AML-193 (cell line): ENCODE measurements at places on chromosomes 6 and 20.

DNA sequence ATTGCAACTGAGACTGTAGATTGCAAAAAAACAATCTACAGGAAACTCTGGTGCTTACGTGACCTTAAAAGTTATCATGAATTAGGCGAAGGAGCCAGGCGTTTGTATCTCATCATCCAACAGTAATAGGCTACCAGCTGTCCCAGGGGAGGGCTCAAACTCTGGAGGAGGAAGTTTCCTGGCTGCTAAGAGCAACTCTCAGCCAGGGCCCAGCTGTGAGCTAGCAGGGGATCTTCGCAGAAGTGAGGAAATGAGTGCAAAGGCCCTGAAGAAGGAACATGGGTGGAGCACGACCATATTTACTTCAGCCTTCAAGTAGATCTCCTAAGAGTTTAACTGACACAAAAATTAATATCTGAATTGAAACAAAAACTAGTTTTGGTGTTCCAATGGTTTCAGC lies 686.9 kb upstream of the MAP3K7 start:
- no peak for DNase-seq

- DNase-seq, result no peak
Measured at GRCh38 chr20:40738976-40739375, 49.9 kb upstream of the MAFB start.

GRCh38 chr20:38143646-38144554 lies 21.2 kb downstream of the TGM2 start:
- no peak for DNase-seq

DNA sequence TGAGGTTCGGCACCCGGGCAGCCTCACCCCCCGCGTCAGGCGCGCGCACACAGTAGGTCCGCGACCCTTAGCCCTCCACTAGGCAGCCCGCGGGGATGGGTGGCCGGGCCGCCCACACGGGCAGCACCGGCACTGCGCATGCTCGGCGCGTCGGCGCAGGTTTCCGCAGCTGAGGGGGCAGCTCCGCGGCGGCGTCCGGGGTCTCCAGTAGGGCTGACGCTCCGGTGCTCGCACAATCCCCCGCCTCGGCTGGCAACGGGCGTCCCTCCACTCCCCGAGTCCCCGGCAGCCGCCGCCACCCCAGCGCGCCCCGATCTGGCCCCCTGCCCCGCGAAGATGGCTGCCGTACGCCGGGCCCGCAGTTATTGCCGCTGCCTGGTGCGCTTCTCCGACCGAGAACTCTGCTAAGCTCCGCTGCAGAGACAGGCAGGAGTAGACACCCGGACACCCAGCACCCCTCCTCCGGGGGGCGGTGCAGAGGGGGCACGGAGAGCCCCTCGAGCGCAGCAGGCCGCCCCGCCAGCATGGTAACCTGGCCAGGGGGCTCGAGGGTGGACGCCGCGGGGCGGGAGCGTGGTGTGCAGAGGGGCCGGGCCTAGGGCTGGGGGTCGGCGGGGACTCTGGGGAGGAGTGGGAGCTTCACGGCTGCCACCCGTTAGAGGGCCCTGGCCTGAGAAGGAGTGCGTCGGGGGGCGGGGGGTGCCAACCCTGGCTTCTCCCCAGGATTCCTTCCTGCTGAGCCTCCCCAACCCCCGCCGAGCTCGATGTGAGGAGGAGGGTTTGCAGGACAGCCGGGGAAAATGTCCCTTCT lies at the start of gene FBXO9:
FBXO9 (plus strand) TSS at position 139 of the 811 bp plus-strand sequence; CDS start at position 525, 386 bp downstream.
- DNase-seq, result peak; percentile 65

DNA sequence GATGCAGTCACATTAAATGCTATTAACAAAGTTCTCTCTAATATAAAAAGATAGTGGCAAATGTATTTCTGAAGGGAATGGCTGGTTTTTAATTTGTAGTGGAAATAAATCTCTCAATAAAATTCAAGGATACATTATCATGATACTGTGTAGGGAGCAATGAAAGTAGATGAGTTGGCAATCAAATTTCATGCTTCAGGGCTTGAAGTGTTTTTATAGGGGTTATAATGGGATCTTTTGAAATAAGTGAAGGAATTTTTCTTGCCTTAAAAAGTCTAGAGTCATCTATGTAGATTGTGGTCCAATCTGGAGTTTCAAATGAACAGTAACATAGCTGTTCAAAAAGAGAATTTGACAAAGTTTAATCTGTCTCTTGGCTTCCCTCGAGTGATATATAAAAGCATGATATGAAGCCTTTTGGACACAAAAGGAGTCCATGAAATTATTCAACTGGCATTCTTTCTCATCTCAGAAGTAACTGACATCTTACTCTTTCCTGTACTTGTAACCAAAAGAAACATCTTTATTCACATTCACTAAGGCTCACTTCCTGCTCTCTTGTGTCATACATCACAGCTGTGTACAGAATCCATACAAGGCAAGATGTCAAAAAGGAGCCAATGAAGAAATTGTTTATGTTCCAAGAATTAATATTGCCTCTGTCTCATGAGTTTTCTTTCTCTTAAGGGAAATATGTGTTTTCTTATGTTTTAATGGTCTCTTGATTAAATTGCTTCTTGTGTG lies 591.0 kb upstream of the GJE1 start:
- no peak for DNase-seq

GRCh38 chr6:44918671-44919296 lies 409.3 kb upstream of the RUNX2 start:
- DNase-seq, result no peak

- DNase-seq, result no peak
Measured at GRCh38 chr6:89045576-89045975, 35.0 kb upstream of the PNRC1 start.

- DNase-seq, result peak; percentile 49
Measured at GRCh38 chr6:35719830-35720733, 16.8 kb upstream of the ARMC12 start.

DNA sequence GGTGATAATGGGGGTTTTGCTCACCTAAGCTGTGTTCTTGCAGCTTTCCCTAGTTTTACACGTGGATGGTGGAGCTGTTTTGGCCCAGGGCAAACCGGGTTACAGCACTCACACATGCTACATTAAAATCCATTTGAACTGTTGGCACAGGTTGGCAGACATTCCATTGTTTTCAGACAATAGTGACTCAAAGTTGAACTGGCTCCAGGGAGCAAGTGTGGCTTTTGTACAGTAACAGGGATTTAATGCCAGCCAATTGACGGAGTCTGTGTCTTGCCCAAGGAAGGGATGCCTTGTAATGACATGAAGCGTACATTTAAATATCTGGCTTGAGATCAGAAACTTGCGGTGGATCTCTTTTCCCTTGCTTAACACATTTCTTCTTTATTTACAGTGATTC lies 183.1 kb downstream of the DTNBP1 start:
- no peak for DNase-seq

- no peak for DNase-seq
Measured at GRCh38 chr6:135087403-135087802, 32.8 kb upstream of the HBS1L start.

GRCh38 chr20:63345328-63346100 lies 15.6 kb downstream of the CHRNA4 start:
- DNase-seq, result no peak

- DNase-seq, result no peak
Measured at GRCh38 chr6:41799559-41799911, 12.0 kb downstream of the TOMM6 start.

DNA sequence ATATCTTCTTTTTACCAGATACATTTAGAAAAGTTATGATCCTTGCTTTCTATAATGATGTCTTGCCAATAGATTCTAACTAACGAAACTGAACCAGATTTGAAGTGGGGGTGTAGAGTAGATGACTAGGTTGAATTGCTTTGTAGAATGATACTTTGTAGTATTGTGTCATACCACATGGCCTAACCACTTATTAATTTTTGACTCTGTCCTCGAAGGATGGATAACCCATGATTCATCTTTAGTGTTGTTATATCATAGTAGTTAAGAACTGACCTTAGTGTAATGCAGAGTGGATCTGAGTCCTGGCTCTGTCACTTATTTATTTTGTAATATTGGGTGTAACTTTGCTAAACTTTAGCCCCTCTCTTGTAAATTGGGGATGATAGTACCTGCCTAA lies 4.5 kb downstream of the PHF3 start:
- DNase-seq, result no peak
